Fibroblast of lung (primary cell): ENCODE measurements at places on chromosomes 2 and 18. TPM values are rescaled to one million over a fixed set of nuclear protein-coding genes. Genes with fewer than 3 reads are reported as not detected.

The PXDN gene
- 160 and 298 TPM in 2 replicates for polyA plus RNA-seq

The FAM124B gene
- 0.05 TPM in 1 of 2 replicates, not detected in the other for polyA plus RNA-seq

DNA sequence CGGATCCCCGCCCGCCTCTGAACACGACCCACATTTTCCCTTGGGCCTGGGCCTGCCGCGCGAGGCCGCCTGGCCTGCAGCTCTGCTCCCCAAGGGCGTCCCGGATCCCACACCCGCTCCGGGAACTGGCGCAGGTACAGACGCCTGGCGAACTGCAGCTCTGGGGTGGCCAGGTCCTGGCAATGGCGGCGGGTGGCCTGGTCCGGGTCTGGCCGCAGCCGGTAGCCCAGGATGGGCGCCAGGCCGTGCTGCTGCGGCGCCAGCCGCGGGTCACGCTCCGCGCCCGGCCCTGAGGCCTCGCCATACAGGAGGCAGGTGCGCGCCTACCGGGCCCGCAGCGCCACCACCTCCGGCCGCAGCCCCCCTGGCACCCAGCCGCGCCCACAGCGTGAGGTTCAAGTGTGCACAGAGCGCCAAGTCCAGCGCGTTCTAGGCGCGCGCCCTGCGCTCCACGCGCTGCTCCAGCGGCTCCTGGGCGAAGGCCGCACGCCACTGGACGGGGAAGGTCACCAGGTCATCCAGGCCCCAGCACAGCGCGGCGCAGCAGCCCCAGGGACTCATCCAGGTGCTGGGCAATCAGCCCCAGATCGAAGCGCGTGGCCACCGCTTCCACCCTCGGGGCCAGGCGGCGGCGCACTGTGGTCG is 9.5 kb downstream of the AQP12A start:
- no peak for DNase-seq

GRCh38 chr2:218260166-218260565 is 649 bp upstream of the GPBAR1 start:
- DNase-seq = no peak

- DNase-seq = no peak
These were observed 500 bp downstream of the LIMS1 start for GRCh38 chr2:108534584-108535356.

- peak; percentile 20 for DNase-seq
These were observed 45.1 kb upstream of the FHL2 start for GRCh38 chr2:105443617-105444598.
